ENCODE measurements at places on chromosomes 3 and 15.

DNA sequence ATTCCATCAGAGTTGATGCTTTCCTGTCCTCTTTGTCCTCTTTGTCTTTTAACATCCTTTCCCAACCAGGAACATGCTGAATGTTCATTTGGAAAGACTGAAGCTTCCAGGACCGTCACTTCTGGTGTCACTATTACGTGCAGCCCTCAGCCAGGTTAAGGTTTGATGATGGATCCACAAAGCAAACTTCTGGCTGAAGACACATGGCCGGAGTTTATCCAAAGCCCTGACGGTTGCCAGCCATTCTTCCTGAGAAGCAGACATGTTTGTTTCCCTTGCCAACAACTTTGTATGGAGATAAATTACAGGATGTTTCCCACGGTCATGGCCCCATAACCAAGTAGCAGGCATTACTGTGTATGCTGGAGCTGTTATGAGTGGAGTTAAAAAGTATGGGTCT, 236.9 kb downstream of the THSD4 start:
- DNase-seq: no peak

GRCh38 chr3:59820352-59820934, 770.6 kb upstream of the CFAP20DC start:
- no peak for DNase-seq

GRCh38 chr15:55518641-55519040, 10.6 kb upstream of the DNAAF4 start:
- no peak for DNase-seq

- no peak for DNase-seq
These were observed 593.9 kb downstream of the TUSC7 start for GRCh38 chr3:117303443-117303842.

GRCh38 chr3:146187334-146187950, 26.5 kb upstream of the PLOD2 start:
- no peak for DNase-seq

DNA sequence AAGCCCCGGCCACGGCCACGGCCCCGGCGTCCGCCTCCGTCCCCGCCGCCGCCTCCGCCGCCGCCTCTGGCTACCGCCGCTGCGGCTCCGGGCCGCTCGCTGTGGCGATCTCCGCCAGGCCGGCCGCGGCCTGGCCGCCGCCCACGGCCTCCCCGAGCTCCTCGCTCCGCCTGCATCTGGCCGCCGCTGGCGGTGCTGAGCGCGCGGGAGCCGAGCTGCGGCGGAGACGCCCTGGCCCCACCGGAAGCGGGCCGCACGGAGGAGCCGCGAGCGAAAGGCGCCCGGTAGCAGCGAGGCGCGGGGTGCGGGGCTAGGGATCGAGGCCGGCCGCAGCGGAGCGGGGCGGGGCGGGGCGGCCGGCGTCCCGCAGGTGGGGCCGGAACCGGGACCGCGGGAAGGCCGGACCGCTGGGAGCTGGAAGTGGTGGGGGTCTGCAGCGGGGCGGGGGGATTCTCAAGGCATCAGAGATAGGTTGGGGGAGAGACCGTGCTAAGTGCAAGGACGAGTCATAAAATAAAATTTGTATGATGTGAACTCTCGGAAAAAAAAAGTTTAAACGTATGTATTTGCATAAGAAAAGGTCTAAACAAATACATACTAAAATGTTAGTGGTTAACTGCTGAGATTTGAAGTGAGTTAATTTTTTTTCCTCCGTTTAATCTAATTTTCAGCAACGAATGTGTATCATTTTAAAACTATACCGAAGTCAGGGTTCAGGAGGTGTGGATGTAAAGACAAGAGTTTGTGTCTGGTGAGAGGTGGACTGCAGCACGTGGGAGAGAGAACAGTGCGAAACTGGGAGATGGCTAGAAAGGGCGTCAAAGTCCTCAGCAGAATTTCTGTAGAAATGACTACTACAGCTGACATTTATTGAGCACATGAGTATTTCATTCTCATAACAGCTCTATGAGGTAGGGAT, at the start of gene AVEN:
Gene AVEN, minus strand, starts transcription at position 334 of the 919 bp plus-strand sequence. Its CDS starts 158 bp downstream, at position 176.
- no peak for DNase-seq

DNA sequence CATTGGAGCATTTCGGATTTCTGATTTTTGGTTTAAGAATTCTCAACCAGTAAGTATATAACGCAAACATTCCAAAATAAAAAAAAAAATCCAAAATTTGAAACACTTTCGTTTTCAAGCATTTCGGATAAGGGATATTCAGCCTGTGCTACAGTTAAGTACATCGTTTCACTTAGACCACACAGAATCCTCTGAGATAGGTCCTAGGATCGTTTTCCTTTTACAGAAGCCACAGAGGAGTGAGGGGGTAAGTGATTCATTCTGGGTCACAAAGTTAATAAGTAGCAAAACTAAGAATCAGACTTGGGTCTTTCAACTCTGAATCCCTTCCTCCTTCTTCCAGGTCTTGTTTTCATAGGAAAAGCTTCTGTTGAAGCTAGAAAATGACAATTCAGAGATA, 249.3 kb downstream of the BBX start:
- no peak for DNase-seq

GRCh38 chr3:66504850-66505641, 4.2 kb upstream of the LRIG1 start:
- DNase-seq: no peak
